ENCODE measurements at places on chromosomes 12 and 14.

GRCh38 chr14:74641601-74642391 lies 29.8 kb upstream of the LTBP2 start:
- no peak for DNase-seq

DNA sequence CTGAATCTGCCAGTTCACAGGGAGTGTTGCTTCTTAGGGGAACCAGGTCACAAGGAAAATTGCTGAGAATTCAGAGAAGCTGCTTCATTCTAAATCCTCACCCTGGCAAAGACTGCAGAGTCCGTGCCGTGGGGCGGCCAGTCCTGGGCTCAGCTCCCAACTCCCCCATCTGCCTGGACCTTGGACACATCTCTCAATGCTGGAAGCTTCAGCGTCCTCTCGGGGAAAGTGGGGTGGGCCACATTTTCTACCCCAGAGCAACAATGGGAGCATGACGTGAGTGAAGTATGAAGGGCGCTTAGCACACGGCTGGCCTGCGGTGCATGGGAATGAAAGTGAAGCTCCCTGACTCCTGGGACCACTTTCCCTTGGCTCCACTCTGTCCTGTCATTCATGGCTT lies 31.2 kb downstream of the HVCN1 start:
- no peak for DNase-seq

- no peak for DNase-seq
These were observed 64.4 kb downstream of the C12orf42 start for GRCh38 chr12:103431387-103431786.

GRCh38 chr14:88323086-88323522 lies at the start of gene KCNK10:
Gene KCNK10, minus strand, starts transcription at chr14:88323269. Its CDS starts 471 bp downstream, at chr14:88322798.
- DNase-seq: no peak

DNA sequence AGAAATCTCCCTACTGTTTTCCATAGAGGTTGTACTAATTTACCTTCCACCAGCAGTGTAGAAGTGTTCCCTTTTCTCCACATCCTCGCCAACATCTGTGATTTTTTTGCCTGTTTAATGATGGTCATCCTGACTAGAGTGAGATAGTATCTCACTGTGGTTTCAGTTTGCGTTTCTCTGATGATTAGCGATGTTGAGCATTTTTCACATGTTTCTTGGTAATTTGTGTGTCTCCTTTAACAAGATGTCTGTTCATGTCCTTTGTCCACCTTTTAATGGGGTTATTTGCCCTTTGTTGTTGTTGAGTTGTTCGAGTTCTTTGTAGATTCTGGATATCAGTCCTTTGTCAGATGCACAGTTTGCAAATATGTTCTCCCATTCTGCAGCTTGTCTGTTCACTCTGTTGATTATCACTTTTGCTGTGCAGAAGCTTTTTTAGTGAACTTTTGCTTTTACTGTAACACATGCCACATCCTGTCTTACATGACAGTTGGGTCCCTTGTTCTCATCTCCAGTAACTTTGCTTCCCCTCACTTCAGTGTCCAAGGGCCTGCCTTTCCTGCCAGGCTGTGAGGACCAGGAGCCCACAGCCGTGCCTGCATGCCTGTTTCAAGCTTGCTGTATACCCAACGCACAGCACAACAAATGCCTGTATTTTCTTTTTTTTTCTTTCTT lies 64.9 kb downstream of the SPRING1 start:
- no peak for DNase-seq
